ENCODE measurements at places on chromosomes 16 and 17. TPM values are rescaled to one million over a fixed set of nuclear protein-coding genes. Genes with fewer than 3 reads are reported as not detected.

The P2RX5 gene
- 2.9 TPM for total RNA-seq

The HSPB9 gene
- total RNA-seq, result not detected

The C16orf86 gene
- 11.1 TPM for total RNA-seq

The KLHL36 gene
- total RNA-seq, result 152 TPM

The CES5A gene
- not detected for total RNA-seq

The ARL5C gene
- not detected for total RNA-seq

The SPATA32 gene
- total RNA-seq, result not detected

The SLFN12 gene
- total RNA-seq, result 22.1 TPM

DNA sequence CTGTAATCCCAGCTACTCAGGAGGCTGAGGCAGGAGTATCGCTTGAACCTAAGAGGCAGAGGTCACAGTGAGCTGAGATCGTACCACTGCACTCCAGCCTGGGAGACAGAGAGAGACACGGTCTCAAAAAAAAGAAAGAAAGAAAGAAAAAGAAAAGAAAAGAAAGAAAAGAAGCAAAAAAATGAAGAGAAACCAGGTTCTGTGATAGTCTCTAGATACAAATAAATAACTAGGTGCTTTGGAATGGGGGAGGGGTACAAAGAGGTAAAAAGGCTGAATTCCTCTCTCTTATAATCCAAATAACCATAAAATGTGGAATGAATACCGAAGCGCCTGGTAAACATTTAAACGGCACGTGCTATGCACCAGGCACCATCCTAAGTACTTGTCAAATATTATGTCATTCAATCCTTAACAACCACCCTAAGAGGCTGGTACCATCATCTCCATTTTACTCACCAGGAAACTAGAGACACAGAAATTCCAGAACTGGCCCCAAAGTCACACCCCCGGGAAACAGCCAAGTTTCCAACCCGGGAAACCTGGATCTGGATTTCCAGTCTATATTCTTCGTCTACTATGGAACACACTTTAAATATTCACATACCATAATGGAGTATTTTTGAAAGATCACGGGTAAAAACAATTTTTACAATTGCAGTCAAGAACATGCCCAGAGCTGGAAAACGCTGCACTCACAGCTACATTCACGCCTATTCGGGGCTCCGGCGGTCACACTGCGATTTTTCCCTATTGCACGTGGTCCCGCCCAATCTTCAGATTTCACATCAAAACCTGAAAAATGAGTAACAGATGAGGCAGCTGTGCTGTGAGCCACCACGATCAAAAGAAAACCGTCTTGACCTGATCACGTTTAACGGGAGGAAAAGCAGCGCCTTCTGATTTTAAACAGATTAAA, 10.5 kb downstream of the NXN start:
- no peak for DNase-seq

DNA sequence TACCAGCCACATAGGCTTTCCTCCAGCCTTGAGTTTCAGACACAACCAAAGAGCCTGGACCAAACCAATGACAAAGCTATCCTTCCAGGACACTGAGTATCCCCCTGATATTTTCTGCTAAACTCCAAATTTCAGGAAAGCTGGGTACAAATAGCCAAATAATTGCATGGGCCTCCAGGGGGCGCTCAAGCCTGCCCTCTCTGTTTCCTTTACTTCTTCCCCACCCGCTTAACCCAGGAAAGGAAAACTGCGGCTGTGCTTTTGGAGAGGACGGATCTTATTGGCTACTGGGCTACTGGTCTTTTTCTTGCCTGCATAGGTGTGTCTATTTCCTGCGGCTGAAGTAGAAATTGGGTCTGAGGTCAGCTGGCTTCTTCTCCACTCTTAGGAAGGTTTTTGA, 30.1 kb downstream of the GNGT2 start:
- DNase-seq, result peak; percentile 30

DNA sequence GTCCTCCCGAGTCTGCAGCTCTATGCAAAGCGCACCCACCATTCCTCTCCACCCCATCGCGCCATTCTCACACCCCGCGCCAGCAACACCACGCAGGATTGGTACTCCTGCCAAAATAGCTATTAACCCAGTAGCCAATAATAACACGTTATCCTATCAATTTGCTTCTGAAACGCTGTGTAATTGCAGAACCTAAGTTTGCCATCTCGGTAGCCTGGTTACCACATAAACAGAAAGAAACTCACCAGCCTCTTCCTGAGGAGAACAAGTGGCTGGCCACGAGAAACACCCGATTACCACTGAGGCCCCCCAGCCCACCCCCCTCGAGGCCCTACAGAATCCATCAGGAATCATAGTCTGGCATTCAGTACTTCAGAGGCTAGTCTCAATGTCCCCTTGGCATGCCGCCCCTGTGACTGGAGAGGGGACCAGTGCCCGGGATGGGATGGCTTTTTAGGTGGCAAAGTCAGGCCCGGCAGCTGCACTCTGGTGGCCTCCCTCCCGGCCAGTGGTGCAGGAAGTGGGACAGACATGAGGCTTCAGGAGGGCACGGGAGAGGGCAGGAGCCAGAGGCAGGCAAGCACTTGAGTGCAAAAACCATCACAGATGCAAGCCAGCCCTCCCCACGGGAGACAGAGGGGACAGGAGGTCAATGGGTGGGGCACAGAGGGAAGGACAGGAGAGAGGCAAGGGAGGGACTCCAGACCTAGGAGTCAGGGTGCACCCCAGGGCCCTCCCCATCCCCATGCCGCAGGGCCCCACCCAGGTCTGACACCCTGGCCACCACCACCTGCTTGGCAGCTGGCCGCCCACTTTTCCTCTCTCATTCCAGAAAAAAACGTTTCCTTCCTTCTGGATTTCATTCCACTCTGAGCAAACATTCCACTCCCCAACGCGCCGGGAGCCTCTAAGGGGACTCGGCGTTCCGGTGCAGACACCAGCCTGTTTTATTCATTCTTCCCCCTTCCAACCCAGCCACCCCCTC, 192.5 kb downstream of the ZNF423 start:
- DNase-seq, result no peak

GRCh38 chr16:12515746-12516145, 287.9 kb downstream of the CPPED1 start:
- DNase-seq, result no peak

GRCh38 chr16:89949756-89950155, 1.2 kb downstream of the DEF8 start:
- DNase-seq, result no peak

DNA sequence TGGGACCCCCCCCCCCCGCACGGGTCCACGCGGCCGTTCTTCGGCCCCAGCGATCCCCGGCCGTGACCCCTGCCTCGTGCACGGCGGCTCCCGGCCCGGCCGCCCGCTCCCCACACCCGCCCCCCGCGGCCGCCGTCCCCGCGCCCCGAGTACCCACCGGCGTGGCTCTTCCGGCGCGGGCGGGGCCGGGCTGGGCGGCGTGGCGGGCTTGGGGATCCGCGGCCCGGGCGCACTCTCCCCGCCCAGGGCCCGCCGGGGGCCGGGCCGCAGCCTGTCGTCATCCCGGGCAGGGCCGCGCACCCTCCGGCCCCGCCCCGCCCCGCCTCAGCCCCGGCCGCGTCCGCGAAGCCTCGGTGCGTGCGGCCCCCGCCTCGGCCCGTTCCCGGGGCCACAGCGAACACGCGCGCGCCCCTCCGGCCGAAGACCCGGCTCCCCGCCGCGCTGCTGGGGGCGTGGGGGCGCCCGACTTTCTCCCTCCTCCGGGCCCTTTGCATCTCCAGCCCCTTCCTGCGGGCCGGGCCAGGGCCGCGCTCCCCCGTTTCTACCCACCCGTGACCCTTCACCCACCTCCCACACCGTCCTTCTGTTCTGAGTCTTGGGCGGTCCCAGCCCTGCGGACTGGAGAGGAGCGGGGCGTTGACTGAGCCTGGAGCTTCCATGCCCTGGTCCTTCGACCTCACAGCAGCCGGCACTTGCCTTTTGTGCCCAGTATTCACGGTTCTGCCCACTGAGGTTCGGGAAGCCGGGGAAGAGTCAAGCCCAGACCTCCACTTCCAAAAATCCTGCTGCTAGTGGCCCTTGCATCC, 840 bp downstream of the MYO1C start:
- no peak for DNase-seq

DNA sequence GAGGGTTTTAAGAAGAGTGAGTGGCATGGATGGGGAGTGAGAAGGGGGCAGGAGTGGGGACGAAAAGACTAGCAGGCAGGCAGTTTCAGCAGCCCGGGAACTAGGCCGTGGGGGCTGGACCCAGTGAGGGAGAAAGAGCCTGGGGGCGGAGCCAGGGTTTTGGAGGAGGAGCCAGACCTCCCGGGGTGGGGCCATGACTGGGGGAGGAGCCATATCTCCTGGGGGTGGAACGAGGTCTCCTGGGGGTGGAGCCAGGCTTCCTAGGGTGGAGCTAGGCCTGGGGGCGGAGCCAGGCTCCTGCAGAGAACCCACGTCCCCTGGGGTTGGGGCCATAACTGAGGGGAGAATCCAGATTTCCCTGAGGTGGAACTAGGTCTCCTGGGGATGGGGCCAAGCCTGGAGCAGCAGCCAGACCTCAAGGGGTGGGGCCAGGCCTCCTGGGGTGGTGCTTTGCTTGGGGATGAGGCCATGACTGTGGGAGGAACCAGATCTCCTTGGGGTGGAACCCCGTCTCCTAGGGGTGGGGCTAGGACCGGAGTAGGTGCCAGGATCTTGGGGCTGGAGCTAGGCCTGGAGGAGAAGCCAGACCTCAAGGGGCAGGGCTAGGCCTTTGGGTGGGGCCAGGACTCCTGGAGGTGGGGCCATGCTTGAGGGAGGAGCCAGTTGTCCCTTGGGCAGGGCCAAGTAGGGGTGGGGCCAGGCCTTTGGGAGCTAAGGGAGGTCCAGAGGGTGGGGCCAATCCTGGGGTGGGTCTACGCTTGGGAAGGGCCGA, 41.7 kb upstream of the JPH3 start:
- DNase-seq, result no peak

GRCh38 chr17:68870161-68870826, 84.9 kb downstream of the ABCA8 start:
- DNase-seq, result no peak

DNA sequence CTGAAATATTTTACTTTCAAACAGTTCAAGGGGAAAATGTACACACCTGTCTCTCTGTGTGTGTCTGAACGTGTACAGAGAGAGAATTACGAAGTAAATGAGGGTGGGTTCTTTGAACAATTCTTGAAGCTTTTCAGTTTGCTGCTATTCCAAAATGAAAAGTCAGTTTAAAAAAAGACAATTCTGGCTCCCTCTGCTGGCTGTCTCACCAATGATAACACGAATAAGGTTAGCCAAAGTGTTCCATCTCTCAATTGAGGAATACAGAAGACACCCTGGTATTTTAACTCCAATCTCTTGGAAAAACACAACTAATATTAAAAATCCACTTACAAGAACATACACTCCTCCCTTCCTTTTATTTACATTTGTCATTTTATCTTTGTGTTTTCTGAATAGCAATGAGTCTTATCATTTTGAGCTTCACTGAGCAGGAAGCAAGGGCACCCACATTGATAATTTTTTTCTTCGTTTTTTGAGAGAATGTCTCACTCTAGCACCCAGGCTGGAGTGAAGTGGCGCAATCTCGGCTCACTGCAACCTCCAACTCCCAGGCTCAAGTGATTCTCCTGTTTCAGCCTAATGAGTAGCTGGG, 20.5 kb downstream of the EFTUD2 start:
- peak; percentile 28 for DNase-seq

DNA sequence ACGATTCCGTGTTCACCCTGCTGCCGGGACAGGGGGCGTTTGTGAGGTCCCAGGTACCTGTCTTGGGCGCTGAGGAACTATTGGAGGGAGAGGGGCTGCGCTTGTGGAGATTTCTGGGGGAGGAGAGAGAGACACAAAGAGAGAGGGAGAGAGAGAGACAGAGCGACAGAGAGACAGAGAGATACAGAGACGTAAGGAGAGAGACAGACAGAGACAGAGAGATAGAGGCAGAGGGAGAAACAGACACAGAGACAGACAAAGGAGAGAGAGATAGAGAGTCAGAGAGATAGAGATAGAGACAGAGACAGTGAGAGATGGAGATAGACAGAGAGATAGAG, 24.5 kb upstream of the ITGAX start:
- DNase-seq, result no peak
